ENCODE measurements at places on chromosomes 1 and 21.

- no peak for DNase-seq
These were observed 105.5 kb downstream of the RERE start for GRCh38 chr1:8711873-8712412.

DNA sequence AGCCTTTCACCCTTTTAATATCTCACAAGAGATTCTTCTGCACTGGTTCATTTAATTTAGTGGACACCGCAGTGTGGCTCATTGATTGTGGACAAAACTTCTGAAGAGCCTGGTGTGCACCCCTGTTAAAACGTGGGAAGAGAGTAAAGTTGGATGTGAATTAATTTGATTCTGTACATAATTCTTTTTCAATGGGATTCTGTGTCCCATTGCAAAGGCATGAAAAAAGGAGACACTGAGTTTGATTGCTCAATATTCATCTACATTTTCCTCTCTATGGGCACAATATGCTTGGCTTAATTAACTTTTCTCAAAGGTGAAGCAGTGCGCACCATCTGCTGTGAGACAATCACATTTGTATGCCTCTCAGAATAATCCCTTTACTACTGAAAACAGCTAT lies 95.1 kb downstream of the BARHL2 start:
- no peak for DNase-seq

DNA sequence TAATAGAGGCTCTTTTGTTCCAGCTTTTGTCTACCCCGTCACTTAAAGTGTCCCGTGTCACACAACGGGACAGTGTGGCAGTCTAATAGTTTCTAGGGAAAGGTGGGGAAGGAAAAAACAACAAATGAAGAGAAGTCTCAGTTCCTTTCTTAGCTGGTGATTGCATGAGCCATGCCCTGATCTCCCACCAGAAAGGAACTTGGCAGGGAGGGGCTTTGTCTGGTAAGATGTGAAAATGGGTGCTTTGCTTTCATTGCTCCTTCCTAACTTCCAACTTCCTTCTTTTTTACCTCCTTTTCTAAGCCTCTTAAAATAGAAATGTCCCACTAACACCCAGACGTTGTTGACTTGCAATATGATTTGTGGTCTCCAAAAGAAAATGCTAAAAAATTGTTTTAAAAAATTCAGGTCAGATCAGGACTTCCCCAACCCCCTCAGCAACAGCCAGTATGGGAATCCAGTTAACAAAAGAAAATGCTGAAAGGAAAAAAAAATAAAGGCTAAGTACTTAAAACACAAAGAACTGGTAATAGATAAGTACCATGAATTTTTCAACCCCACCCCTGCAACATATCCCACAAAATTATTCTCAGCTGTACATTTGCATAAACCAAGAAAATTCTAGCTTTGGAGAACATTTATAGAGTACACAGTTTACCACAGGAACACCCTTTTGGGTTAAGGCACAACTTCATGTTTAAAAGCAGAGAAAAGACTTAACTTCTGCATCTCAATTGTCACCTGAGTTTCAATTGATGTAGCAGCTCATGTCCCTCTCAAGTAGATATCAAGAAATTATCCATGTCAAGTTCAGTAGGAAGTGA lies 106.2 kb downstream of the NIBAN1 start:
- no peak for DNase-seq

DNA sequence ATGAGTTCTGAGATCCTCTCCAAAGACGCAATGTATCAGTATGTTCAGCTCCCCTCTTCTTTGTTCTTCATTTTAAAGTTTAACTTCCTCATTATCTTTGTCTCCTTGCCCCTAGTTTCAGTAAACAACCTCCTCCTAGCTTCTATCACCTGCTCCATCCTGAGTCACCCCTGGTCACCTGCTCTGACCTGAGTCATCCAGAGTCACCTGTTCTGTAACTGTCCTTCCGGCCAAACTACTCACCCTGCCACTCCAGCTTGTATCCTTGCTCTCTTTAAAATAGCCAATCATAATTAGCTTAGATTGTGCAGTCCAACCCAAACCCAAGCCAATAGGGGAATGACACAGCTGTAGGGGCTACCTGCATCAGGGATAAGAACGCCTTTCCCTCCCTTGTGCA lies 332.0 kb downstream of the OLFM3 start:
- DNase-seq: no peak

- no peak for DNase-seq
These were observed 1.8 kb upstream of the MEX3A start for GRCh38 chr1:156083800-156084790.

DNA sequence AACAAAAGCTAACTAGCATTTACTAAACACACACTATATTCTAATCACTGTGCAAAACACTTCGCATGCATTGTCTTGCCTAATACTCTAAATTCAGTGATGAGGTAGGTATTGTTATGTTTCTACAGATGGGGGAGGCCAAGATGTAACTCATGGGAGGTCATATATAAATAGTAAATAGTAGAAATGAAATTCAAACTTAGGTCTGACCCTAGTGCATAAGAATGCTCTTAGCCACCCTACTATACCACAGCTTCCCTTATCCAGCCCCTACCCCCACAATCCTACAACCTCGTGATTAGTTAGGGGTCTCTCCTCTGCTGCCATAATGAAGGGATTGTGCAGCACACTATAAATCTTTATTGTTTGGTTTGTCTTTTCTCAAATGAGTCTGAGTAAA lies 3.3 kb downstream of the PFDN2 start:
- peak; percentile 34 for DNase-seq

GRCh38 chr1:68197891-68198290 lies 34.4 kb downstream of the WLS start:
- peak; percentile 68 for DNase-seq

DNA sequence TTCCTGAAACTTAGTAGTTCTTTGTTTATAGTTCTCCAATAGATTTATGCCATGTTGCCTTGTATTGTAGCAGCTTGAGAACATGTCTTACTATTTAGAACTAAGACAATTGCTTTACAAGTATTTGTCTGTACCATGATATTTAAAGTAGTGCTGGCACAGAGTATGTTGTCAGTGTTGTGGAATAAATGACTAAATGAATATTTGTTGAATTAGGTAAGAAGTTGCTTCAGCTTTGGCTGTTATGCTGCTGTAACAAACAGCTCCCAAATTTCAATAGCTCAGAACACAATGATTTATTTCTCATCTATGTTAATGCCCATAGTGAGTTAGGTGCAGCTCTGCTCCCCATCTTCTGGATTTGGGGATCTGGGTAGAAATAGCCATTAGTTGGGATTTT lies 90.2 kb upstream of the VCAM1 start:
- DNase-seq: peak; percentile 49

DNA sequence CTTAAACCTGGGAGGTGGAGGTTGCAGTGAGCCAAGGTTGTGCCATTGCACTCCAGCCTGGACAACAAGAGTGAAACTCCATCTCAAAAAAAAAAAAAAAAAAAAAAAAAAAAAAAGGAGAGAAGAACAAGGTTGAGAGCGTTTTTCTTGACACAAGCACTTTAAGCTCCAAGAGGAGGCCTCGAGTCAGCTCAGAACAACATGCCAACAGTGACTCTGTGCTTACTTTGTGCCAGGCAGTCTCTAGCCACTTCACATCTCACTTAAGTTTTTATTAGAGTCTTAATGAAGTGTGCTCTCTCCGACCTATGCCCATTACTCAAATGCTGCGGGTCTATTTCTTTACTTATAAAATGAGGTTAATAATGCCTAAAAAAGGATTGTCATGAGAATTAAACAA lies 13.0 kb downstream of the ATP1A1 start:
- no peak for DNase-seq

- no peak for DNase-seq
These were observed 7.1 kb upstream of the MROH9 start for GRCh38 chr1:170927955-170928840.

GRCh38 chr1:31782421-31783410 lies 18.6 kb upstream of the ADGRB2 start:
- no peak for DNase-seq

GRCh38 chr21:22657781-22658180 lies 1659.6 kb downstream of the NCAM2 start:
- no peak for DNase-seq

- no peak for DNase-seq
These were observed 46.4 kb downstream of the ZNF281 start for GRCh38 chr1:200363264-200363933.

DNA sequence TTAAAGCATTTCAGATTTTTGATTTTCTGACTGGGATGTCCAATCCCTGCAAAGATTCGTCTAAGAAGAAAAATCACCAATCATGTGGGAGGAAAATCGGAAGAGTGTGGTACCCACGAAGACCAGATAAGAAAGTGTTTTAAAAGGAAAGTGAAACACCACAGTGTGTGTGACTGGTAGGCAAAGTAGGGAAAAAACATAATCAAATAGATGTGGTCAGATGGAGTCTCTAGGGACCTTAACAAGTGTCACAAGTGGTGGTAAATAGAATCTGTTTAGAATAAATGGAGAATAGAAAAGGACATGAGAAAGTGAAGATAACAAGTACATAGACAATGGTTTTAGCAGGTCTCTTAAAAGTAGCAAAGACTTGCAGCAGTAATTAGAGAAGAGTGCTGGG lies 154.6 kb downstream of the SLC30A10 start:
- no peak for DNase-seq

DNA sequence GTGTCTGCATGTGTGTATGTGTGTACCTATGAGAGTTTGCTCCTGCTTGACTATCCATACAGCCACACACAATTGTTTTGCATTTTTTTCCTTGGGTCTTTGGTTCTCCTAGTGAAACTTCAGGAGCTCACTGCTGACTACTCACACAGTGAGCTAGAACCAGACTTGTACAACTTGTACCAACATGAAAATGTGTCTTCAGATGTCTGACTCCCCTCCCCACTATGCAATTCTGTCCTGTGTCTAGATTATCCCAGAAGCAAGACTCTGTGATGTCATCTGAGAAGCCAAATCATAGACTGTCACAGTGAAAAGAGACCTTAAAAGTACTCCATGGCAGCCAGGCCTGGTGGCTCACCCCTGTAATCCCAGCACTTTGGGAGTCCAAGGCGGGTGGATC lies 49.7 kb downstream of the ELAVL4 start:
- DNase-seq: no peak

DNA sequence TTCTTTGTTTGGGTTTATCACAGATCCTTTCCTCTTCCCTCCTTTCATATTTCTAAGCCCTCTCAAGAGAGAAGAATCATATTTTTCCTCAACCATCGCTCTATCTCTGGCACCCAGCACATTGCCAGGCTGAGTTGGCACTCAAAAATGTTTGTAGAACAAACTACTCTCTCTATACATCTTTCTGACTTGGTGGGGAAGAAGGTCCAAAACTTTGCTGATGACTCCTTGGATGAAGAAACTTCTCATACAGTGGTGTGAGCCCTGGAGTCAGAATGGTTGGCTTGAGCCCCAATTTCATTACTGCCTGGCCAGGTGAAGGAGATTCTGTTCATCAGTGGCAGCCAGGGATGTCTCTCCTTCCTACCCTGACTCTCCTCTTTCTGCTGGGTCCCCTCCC lies 11.9 kb downstream of the ALX3 start:
- DNase-seq: no peak

DNA sequence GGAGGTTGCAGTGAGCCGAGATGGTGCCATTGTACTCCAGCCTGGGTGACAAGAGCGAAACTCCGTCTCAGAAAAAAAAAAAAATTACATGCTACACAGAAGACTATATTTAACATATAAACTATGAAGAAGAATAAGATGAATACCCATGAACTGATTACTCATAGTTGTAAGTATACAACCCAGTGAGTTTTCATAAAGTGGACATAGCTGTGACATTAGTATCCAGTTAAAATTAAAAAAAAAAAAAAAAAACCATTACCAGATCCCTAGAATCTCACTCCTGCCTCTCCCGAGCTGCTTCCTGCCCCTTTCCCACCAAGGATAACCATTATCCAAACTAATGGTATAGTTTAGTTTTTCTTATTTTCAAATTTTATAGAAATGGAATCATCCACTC lies 37.4 kb downstream of the UBE4B start:
- DNase-seq: no peak

GRCh38 chr1:7702365-7702764 lies 68.7 kb upstream of the VAMP3 start:
- DNase-seq: no peak

DNA sequence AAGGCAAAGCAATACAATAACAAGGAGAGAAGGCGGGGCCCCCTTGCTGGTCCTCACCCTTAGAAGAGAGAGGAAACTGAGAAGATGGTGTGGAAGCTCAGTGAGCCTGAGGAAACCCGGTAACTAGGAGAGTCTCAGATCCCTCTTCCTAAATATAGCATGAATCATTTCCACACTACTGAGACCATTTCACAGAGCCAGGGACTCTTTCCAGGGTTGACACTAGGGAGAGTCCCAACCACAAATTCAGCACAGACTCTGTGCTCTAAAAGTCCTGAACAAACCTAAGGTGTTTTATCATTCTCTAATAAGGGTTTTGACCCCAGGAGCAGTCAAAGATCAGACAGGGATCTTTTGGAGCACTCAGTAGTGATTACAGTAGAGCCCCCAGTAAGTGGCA lies 647.7 kb downstream of the KCNT2 start:
- DNase-seq: no peak

DNA sequence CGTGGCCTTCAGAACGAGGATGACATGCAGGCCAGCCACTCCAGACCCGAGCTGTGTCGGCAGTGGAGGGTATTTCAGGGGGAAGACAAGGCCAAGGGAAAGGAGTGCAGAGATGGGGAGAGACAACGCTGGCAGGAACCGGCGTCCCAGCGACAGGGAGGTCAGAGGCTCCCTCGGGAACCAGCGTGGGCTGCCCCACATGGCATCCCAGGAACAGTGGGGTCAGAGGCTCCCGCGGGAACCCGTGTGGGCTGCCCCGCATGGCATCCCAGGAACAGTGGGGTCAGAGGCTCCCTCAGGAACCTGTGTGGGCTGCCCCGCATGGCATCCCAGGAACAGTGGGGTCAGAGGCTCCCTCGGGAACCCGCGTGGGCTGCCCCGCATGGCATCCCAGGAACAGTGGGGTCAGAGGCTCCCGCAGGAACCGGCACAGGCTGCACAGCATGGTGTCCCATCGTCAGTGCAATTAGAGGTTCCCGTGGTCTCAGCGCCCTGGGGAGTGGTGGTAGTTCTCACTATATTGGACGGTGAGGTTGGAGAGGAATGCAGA lies 43.0 kb downstream of the SLC19A1 start:
- DNase-seq: no peak

GRCh38 chr1:24929398-24930259 lies 447 bp downstream of the RUNX3 start:
- no peak for DNase-seq

DNA sequence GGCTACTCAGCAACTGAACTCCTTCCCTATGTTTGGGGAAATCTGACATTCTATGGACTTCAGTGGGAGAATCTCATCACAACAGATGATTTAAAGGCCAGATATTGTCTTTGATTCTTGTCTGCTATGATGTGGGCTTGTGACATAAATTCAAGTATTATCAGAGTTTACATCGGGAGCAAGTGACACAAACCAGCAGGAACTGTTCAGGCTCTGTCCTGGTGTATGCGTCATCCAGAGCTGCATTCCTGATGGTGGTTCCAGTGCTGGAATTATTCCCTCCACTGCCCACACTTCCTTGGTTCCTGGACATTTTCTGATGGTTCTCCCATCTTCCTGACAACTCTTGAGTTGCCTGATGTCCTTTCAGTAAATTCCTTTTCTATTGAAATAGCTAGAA lies 10.8 kb upstream of the LSM10 start:
- DNase-seq: peak; percentile 35

GRCh38 chr1:8423269-8423691 lies 105.4 kb downstream of the SLC45A1 start:
- DNase-seq: no peak

GRCh38 chr1:110638556-110638955 lies 32.4 kb upstream of the KCNA2 start:
- DNase-seq: no peak

Measured in fibroblast of lung (primary cell).